Colonic mucosa (tissue), 4 donors: ENCODE measurements at places on chromosomes 4 and X. TPM values are rescaled to one million over a fixed set of nuclear protein-coding genes. Genes with fewer than 3 reads are reported as not detected.

DNA sequence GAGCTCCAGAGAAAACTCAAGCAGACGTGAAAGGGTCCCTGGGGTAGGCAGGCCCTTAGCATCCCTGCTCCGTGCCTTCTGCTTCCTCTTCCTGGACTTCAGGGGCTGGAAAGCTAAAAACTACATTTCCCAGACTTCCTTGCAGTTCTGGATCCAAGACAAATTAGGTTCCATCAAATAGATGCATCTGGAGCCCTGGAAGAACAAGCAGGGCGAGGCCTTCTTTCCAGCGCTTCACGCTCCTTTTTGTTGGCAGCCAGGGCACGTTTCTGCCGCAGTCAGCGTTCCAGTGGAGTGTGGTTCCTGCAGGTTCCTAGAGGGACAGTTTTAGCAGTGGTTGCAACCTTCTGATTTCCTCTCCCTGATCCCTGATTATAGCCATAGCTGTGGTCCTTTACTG is 53.6 kb upstream of the MSX1 start:
- H3K27me3 ChIP-seq, result no peaks in the 10 kb centered on the region
- no peaks in the 10 kb centered on the region for H3K4me1 ChIP-seq
- H3K4me3 ChIP-seq, result no peak overlapping the region
- H3K36me3 ChIP-seq, result no peaks in the 10 kb centered on the region

DNA sequence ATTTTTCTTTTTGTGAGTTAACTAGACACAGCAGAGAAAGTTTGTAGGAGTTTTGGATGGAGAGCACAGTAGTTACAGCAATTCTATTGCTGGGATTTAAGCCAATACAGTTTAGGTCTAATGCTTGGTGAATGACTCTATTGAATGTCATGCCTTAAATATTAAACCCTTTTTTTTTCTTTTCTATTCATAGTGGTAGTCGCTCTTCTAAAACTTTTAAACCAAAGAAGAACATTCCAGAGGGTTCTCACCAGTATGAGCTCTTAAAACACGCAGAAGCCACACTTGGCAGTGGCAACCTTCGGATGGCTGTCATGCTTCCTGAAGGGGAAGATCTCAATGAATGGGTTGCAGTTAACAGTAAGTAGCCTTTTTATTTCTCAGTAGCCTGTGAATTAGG is 34.8 kb upstream of the DCK start:
- DNase-seq, result no peak
- H3K4me1 ChIP-seq, result no peaks in the 10 kb centered on the region
- no peak overlapping the region for H3K27ac ChIP-seq
- H3K36me3 ChIP-seq, result no peaks in the 10 kb centered on the region

DNA sequence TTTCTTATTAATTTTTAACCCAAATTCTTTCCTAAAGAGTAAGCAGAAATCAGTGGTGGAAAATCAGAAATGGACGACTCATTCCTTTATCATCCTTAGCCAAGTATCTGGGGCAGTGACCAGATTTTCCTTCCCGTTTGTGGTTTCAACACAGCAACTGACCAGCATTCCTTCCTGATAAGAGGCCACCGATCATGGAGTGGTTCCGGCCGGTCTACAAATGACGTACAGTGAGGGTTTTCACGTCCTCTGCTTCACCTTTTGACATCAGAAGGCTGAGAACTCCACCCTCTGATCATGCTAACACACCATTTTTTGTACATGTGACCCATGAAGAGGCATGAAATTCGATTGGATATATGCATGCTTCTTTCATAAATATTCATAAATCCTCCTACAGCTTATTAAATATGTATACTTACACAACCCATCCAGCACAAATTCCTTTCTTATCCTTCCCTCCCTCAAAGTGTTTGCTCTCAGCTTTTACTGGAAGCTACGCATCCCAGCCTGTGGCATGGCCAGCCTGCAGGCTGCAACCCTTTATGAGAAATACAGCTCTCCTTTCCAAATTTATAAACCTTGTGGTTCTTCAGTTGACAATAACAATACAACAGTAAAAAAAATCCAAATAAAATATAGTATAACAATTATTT is 173.0 kb upstream of the CASK start:
- no peaks in the 10 kb centered on the region for H3K36me3 ChIP-seq
- H3K4me1 ChIP-seq, result no peaks in the 10 kb centered on the region
- H3K27ac ChIP-seq, result no peak overlapping the region

DNA sequence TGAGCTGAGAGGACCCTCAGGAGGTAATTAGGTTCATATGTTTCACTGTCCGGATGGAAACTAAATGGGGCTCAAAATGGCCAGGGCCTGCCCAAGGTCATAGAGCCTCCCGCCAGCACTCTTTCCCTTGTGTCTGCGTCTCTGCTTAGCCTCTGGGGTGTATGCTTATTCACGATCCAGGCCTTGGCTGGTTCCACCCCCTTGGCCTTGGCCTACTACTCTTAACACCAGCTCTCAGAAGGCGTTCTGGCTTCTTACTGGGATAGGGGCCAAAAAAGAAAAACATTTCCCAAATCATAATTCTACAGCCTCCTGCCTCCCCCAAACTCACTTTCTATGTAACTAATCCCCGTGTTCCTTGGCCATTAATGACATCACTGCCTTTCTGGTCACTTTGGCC is 68.8 kb downstream of the RTL5 start:
- H3K27me3 ChIP-seq, result peaks cover 5% of the 10 kb centered on the region
- H3K4me1 ChIP-seq, result no peaks in the 10 kb centered on the region
- DNase-seq, result no peak
- no peaks in the 10 kb centered on the region for H3K36me3 ChIP-seq
- H3K4me3 ChIP-seq, result no peak overlapping the region
- H3K27ac ChIP-seq, result no peak overlapping the region

DNA sequence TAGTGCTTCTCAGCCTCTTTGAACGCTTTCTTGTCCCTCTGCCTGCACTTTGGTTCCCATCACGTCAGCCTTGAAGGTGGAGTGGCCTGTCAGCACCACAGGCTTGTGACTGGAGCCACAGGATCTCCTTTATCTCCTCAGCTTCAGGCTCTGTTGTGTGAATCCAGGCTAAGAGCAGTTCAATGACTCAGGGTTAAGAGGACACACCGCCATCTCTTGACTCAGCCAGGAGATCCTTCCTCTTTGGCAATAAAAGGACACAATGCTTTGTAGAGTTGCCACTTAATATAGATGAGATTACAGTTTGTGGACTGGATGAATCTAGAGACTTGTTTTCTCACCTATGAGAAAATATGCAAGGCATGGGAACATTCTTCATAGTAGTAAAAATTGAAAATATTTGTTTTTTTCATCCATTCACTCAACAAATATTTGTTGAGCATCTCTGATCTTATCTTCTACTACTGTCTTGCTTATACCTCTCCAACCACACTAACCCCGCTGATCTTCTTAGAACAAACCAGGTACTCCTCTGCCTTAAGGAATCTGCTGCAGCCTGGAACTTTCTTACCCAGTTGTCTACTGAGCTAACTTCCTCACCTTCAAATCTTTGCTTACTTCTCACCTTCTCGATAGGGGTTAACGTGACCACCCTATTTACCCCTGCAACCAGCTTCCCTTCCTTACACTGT is 62.3 kb downstream of the UCHL1 start:
- H3K4me3 ChIP-seq, result no peak overlapping the region
- no peak for DNase-seq
- H3K27me3 ChIP-seq, result no peaks in the 10 kb centered on the region
- H3K36me3 ChIP-seq, result no peaks in the 10 kb centered on the region

- H3K4me3 ChIP-seq, result no peak overlapping the region
- no peaks in the 10 kb centered on the region for H3K36me3 ChIP-seq
- H3K27me3 ChIP-seq, result no peaks in the 10 kb centered on the region
- H3K4me1 ChIP-seq, result no peaks in the 10 kb centered on the region
- DNase-seq, result no peak
- H3K27ac ChIP-seq, result no peak overlapping the region
Measured at GRCh38 chr4:28443801-28444412, 1583.3 kb downstream of the STIM2 start.

GRCh38 chr4:67879486-67879885 is 4.3 kb downstream of the TMPRSS11D start:
- H3K4me3 ChIP-seq, result no peak overlapping the region
- no peaks in the 10 kb centered on the region for H3K27me3 ChIP-seq
- H3K4me1 ChIP-seq, result no peaks in the 10 kb centered on the region
- no peak overlapping the region for H3K27ac ChIP-seq
- no peak for DNase-seq

DNA sequence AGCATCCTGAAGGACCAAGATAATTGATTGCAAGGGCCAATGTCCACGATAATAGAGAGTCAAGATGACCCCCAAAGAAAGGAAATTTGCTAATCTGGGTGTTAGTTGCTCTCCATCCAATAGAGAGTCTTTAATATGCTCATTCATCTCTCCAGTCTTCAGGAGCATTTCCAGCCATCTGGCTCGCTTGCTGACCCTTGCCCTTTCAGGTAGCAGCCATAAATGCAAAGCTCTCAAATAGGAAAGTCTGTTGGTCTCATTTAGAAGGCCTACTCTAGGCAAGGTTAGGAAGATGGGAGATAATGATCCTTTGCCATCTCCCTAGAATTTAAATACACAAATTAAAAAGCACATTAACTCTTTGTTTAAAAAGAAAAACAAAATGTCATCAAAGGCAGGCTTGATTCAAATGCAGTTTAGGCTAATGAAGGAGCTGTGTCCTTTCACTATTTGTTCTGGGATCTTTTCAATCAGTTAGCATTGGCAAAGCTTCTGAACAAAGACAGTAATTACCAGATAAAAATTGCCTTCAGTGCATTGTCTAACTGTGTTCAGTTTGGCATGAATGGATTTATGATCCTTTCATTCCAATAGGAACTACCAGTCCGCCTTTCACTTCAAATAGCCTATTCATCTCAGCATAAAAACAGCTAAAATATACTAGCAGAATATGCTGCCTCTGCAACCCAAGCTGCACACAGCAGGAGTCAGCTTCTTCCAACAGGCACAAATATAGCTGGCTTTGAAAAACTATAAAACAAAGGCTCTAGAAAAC is 49.6 kb upstream of the ATXN3L start:
- H3K4me3 ChIP-seq, result no peak overlapping the region
- no peaks in the 10 kb centered on the region for H3K4me1 ChIP-seq
- no peaks in the 10 kb centered on the region for H3K27me3 ChIP-seq
- H3K27ac ChIP-seq, result no peak overlapping the region
- no peak for DNase-seq

DNA sequence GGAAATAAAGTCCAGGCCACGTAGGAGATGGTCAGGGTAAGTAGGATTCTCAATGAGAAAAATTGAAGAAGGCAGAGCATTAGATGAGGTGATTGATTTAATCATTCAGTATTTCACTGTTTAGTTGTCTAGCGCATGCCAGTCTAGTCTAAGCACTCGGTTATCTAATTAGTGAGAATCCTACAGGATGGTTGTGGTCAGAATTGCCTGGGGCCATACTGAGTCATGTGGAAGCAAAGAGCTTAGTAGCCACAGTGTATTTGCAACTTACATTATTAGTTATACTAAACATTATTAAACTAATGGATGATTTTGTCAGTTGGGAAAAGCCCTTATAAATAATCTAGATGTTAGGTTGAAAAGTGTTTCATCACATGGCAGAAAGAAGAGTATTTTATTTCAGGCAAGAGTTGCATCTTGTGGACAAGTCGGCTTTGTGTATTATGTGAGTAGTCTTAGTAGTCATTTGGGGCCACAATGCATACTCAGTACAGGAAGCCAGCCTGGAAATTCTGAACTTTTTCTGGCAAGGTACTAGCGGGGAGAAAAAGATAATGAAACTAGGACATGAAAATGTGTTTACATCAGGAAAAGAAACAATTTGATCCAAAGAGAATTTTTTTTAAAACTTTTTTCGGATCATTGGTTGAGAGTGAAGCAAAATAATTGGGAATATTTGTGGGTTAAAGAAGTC is 31.9 kb downstream of the CPEB2 start:
- DNase-seq, result no peak
- no peaks in the 10 kb centered on the region for H3K4me1 ChIP-seq
- H3K27ac ChIP-seq, result no peak overlapping the region

- H3K27me3 ChIP-seq, result no peaks in the 10 kb centered on the region
- peak; percentile 87 for DNase-seq
- H3K4me1 ChIP-seq, result no peaks in the 10 kb centered on the region
- no peak overlapping the region for H3K4me3 ChIP-seq
Measured at GRCh38 chrX:9995855-9996339, 28.7 kb downstream of the CLDN34 start.

The RPA4 gene
- total RNA-seq, result 1.5 TPM

The PRPS1 gene
- total RNA-seq, result 12.2 TPM
